ENCODE measurements at places on chromosomes 2 and 18.

DNA sequence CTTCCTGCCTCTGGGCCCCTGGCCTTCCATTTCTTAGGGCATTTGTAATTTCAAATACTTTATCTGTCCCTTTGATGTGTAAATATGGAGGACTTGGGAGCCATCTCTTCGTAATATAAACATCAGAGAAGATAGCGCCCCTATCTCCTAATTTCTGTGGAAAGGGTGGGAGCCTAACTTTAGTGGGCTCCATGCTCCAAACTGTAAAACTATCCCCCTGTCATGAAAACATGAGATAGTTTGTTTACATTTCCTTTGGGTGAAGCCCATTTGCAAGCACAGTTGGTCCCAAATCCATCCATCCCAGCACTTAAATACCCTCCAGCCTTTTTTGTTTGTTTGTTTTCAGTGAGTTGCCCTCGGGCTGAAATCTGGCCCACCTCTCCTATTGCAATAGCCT lies 782.6 kb upstream of the FSHR start:
- DNase-seq: no peak

- no peak for DNase-seq
Measured at GRCh38 chr2:55871637-55872036, 51.9 kb downstream of the EFEMP1 start.

- DNase-seq: no peak
Measured at GRCh38 chr2:53751728-53752127, 15.9 kb upstream of the CHAC2 start.

DNA sequence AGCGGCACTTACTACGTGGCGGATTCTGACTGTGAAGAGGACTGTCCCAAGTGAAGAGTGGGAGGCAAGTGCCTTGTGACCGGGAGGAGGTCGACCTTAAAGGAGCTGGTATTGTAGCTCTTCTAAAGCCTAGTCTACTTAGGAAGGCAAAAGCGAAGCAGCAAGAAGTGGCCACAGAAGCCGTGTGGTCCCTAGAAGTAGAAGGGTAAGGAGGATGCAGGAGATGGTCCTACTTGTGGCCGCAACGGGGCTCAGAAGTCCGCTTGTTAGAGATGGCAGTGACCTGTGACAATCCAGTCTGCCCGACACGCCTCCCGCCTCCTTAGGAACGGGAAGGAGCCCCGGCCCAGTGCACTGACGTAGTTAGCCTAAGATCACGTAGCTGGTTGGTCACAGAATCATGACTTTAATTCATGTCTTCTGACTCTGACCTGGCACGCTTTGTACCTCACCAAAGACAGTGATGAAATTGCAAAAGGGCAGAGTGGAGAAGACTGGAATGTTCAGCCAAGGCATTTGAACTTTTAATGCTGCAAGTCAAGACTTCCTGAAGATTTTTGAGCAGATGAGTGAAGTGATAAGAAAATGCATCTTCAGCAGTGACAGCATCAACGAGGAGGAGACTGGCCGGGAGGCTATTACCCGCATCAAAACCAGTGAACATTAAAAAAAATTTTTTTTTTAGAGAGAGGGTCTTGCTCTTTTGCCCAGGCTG lies 749 bp upstream of the EIF2AK3 start:
- peak; percentile 76 for DNase-seq

- no peak for DNase-seq
Measured at GRCh38 chr2:9345997-9346396, 77.3 kb downstream of the ITGB1BP1 start.

DNA sequence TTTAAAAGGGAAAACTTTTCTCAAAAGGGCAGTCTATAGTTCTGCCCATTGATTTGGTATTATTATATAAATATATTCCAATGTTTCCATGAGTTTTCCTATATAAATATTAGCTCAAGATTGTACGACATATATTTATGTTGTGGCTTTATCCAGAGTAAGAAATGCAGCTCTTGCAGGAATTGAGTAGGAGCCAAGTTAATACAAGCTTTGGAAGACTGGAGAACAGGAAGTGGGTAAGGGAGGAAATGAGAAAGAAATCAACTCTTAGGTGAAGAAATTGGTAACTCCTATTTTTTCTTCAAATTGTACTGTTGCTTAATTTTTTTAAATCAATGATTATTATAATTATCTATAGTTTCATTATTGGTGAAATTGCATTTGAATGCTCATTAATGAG lies 105.4 kb upstream of the FAM117B start:
- DNase-seq: no peak

DNA sequence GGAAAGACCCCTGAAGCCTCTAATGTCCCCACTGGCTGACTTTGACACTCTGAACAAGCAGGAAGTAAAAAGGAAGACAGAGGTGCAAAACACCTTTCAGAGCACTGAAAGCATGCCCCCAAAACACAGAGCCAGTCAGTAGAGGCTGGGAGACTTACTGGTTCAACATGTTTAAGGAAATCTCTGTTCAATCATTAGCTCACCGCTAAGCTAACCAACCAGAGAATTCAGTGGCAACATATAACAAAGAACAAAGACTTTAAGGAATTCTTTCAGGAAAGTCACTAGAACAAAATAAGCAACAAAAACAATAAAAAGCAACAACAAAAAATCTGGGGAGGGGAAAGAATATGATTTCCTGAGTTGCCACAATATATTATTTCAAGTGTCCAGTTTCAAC lies 24.1 kb upstream of the RNU4ATAC start:
- DNase-seq: no peak

- no peak for DNase-seq
Measured at GRCh38 chr18:49616618-49617328, 54.9 kb downstream of the LIPG start.

DNA sequence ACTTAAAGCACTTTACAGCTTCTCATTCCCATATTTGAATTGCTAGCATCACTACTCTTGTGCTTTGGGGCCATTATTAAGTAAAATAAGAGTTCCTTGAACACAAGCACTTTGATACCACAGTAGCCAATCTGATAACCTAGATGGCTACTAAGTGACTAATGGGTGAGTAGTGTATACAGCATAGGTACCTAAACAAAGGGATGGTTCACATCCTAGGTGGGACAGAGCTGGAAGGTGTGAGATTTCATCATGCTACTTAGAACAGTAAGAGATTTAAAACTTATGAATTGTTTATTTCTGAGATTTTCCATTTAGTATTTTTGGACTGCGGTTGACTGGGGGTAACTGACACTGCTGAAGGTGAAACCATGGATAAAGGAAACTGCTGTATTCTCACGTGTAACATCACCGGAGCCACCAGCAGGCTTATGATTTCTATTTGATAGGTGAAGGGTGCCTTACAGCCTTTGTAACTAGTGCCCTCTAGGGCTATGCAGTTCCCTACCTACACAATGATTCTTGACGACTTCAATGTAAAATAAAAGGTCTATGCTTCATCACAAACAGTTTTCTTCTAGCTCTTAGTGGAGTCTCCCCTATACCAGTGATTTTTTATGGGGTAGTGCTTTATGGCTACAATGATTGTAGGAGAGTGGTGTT lies 22.1 kb upstream of the CRIM1 start:
- no peak for DNase-seq

- DNase-seq: no peak
Measured at GRCh38 chr2:235552671-235553070, 58.8 kb downstream of the AGAP1 start.

- no peak for DNase-seq
Measured at GRCh38 chr2:80592106-80592505, 287.6 kb upstream of the LRRTM1 start.

- DNase-seq: no peak
Measured at GRCh38 chr2:217776631-217777030, 226.2 kb downstream of the TNS1 start.

- DNase-seq: no peak
Measured at GRCh38 chr18:2392446-2392845, 178.9 kb downstream of the METTL4 start.

DNA sequence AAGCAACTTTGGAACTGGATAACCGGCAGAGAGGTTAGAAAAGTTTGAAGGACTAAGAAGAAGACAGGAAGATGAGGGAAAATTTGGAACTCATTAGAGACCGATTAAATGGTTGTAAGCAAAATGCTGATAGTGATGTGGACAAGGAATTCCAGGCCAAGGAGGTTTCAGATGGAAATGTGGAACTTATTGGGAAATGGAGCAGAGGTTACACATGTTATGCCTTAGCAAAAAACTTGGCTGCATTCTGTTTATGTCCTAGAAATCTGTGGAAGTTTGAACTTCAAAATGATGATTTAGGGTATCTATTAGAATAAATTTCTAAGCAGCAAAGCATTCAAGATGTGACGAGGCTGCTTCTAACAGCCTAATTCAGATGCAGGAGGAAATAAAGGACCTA lies 675.1 kb upstream of the SYT4 start:
- DNase-seq: no peak

DNA sequence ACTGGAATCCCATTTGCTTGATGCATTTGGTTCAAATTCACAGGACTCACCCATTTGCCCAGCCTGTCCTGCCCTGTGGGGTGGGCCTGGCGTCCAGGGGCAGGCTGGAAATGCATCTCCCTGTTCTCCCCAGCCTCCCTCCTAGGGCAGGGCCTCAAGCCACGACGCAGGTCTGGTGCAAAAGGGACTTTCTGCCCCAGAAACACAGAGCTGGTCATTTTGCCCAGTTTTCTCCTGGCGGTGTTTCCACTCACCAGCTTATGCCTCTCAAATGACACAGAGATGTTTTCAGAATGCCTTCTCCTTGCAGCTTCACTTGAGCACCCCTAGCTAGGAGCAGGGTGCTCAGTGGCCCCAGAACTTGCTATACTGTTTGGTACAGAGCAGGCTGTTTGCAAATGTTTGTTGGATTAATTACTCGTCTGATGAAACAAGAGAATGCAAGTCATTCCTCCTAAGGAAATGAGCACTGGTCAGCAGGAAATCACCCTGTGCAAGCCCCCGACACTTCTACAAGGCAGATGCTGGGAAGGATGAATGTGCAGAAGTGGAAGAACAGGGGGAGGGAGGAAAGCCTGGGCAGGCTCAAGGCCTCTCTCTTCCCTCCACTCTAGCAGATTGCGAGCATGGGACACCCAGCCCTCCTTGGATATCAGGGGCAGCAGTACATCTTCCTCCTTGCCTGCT lies 164.3 kb upstream of the APCDD1 start:
- no peak for DNase-seq

- no peak for DNase-seq
Measured at GRCh38 chr18:78073275-78073674, 823.6 kb downstream of the GALR1 start.

DNA sequence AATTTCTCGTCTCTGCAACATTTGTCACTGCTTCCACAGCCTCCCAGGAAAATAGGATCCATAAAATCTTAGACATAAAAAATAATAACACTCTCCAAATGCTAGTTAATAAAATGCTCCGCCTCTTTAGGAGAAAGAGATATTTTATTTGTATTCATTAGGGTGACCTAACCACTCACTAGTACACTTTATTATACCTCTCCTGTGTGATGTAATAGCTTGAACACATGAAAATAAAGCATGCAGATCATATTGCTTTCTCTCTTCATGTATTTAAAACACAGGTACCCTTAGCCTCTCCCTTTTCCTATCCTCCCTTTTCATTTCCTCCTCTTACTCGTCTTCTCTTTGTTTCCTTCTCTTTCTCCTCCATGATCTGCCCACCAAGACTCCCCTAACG lies 694.2 kb downstream of the EPHA4 start:
- no peak for DNase-seq

- DNase-seq: no peak
Measured at GRCh38 chr2:47535073-47535472, 132.1 kb downstream of the MSH2 start.

GRCh38 chr2:166282154-166282553 lies 93.6 kb downstream of the SCN9A start:
- DNase-seq: no peak

DNA sequence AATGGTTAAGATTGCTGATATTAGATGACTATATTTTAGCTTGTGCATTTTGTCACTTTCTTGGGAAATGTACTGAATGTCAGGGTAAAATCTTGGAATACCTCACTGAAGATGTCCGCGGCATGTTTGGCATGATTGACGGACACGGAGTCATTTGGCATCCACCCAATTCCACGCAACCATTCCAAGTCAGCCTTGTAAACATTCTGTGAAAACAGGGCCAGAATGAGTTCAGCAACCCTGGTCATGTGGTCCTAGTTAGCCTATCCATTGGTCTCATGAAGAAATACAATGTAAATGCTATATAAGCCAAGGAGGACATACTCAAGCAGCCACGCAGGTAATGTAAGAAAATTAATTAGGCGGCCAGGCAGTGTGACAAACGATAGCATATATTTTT lies 159.5 kb downstream of the RIF1 start:
- DNase-seq: no peak

DNA sequence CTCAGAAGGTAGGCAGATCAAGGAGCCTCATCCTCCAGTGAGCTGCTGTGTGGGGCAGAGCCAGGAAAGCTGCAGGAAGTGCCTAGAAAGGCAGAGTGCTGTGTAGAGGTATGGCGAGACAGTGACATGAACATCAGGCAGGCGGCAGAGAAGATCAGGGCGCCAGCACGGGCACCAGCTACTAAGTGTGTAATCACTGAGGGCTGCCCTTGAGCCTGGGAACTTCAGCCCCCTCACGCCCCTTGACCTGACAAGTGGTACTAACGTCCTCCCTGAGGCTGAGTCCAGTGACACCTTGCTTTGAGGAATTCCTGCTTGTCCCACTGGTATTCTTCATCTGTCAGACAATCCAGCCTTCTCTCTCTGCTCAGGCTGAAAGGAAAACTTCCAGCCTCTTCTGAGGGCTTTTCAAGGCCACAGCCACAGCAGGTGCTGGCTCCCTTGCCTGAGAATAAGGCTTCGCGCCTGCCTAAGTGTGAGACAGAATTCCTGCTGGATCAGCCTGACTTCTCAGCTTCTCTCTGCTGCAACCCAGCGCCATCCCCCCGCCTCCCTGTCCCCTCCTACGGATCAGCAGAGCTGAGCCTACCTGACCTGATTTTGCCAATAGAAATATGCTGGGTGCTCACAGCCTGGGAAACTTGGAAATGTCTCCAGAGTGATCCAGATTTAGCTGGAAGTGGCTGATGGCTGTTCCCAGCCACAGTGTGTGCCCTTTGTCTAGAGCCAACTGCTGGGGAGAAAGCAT lies 148.0 kb downstream of the SMAD7 start:
- DNase-seq: no peak

DNA sequence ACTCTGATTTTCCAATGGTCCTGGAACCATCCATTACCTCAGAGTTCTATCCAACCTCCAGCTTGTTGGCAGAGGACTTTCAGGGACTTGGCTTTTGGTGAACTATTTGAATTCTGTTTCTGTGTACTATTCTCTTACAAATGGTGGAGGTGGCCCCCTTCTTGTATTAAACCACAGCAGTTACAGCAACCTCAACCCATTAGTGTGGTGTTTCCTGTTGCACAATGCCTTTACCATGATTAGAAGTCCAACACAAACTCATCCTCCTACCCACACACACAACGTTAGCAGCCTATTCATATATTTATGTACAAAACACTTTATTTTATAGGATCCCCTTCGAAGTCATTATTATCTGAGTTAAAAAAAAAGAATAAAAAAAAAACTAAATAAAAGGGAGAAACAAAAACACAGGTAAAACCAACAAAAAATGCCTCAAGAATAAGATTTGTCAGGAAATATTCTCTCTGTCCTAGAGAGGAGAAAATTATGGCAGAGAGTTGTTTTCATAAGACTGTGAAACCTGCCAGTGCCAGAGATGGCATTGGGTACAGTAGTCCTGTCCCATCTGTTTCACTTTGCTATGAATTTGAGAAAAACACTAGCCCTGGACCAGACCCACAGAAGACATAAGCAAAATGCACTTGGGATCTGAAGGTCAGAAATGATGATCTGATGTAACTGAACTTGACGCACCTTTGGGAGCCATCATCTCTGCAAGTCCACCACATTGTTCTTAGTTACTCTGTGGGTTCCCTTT lies 1896.0 kb upstream of the PIK3C3 start:
- DNase-seq: no peak

Data from CD4-positive, alpha-beta T cell treated with Interleukin-4 for 4 hours (primary cell).